ENCODE measurements at places on chromosomes 4 and X. TPM values are rescaled to one million over a fixed set of nuclear protein-coding genes. Genes with fewer than 3 reads are reported as not detected.

GAB1 gene
- total RNA-seq, result 77.4 TPM

AR gene
- total RNA-seq, result 23.9 TPM

UCHL1 gene
- total RNA-seq, result 7.9 TPM

VCX gene
- not detected for total RNA-seq

USP51 gene
- 1.2 TPM for total RNA-seq

ZNF674 gene
- total RNA-seq, result 2.2 TPM

AADAT gene
- 1.4 TPM for total RNA-seq

DOCK11 gene
- total RNA-seq, result 6.9 TPM

HPRT1 gene
- total RNA-seq, result 18.0 TPM

EMCN gene
- total RNA-seq, result 46.4 TPM

CLCN4 gene
- 26.7 TPM for total RNA-seq
